ENCODE measurements at places on chromosomes 1 and 21.

DNA sequence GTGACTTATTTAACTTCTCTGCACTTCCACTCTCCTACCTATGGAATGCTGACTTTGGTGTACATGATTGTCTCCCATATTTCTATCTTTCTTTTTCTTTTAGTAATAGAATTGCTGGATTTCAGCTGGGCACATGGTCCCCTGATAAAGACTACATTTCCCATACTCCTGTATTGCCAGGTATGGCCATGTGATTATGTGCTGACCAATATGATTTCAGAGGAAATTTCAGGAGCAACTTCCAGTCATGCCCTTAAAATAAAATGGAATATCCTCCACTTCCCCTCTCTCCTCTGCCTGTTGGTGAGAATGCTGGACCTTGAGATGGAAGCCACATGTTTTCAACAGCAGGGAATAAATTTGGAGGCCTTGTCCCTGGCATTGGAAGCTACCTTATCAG is 130.7 kb upstream of the IGSF21 start:
- DNase-seq = no peak

GRCh38 chr21:45557616-45558043 is 15.4 kb upstream of the SLC19A1 start:
- DNase-seq = no peak

DNA sequence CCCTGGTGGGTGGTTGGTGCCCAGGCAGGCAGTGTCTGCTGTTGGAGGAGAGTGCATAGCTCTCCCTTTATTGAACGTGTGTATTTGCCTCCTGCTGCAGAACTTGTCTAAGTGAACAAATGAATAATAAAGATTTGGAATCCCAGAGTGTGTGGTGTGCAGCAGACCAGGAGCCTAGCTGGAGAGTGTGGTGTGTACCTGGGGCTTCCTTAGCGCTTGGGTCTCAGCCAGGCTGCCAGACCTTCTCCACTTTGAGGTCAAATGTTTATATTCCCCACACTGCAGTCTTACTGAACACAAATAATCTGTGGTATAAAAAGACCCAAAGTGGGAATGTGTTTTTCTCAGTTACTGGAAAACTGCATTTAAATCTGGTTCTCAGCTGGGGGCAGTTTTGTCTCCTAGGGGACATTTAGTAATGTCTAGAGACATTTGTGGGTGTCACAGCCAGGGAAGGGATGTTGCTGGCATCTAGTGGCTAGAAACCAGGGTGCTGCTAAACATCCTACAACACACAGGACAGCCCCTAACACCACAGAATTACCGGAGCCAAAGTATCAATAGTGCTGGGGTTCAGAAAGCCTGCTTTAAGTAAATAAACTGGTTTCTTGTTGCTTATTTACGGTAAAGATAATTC is 23.6 kb downstream of the SLC37A1 start:
- no peak for DNase-seq

DNA sequence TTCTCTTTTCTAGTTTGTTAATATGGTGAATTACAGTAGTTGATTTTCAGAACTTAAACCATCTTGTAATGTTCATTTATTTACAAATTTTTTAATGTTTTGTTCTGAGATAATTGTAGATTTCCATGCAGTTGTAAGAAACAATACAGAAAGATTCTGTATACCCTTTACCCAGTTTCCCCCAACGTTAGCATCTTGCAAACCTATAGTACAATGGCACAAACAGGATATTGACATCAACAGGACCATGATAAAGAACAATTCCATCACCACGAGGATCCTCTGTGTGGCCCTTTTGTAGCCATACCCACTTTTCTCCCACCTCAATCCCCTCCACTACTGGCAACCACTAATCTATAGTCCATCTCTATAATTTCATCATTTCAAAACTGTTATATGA is 33.3 kb downstream of the COL6A1 start:
- no peak for DNase-seq

All from stimulated activated naive CD8-positive, alpha-beta T cell treated with anti-CD3 and anti-CD28 coated beads, Interleukin-15, Interleukin-2, amounts not matched to agents 100 U/mL and 50 U/mL, for 24 hours (primary cell).